ENCODE measurements at places on chromosomes 11 and 22.

DNA sequence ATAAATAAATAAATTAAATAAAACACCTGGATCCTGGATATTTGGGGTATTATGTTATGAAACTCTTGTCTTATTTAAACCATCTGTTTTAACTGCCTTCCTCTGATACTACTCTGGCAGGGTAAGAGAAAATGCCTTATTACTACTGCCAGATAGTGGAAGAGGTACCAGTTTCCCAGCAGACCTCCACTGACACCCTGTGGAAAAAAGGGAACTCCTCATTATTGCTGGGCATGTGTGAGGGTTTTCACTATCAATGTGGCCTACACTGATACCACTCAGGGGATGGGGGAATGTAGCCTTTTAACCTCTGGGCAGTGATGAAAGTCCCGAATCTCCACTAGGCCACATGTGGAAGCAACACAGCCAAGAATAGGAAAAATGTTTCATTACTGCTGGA, 121.0 kb downstream of the LUZP2 start:
- DNase-seq, result no peak

GRCh38 chr11:70857894-70858293, 394.5 kb downstream of the SHANK2 start:
- no peak for DNase-seq

- DNase-seq, result no peak
Measured at GRCh38 chr11:86917589-86917988, 37.6 kb downstream of the FZD4 start.

GRCh38 chr22:29693161-29693560, 26.6 kb upstream of the CABP7 start:
- no peak for DNase-seq

DNA sequence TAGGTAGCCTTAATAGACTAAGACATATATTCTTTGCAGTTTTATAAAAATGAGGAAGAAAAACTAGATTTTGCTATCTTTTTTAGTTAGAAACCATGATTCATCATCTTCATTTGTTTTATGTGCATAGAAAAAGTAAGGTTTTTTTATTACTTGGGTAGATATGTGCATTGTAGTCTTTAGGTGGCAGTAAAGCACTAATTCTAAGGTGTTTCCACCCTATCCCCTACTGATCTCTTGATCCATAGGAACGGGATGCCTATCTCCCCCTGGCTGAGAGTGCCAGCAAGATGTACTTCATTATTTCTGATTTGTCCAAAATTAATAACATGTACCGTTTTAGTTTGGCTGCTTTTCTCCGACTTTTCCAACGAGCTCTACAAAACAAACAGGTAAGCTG, 148.1 kb downstream of the DYNC2H1 start:
- peak; percentile 1 for DNase-seq

- DNase-seq, result no peak
Measured at GRCh38 chr22:29641042-29641699, 37.7 kb downstream of the NF2 start.

DNA sequence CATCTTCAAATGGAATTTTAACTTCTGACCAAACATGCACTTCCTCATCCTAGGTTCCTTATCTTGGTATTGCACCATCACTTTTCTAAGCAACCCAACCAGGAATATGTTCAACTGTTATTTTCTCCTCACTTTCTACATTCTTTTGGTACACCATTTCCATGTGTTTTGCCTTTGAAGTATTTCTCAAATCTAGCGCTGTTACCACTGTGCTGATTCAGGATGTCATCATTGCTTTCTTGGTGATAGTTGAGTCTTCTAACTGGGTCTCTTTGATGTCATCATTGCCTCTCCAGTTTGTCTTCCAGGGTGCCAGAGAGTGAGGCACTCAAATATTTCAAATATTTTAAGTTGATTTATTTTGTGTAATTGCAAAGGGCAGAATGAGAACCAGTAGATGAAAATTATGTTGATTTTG, 47.5 kb downstream of the HORMAD2 start:
- DNase-seq, result no peak

GRCh38 chr11:32659672-32660071, 76.0 kb downstream of the EIF3M start:
- no peak for DNase-seq

GRCh38 chr11:35058669-35059434, 80.1 kb upstream of the CD44 start:
- DNase-seq, result no peak

GRCh38 chr11:123046473-123047259, 15.3 kb downstream of the HSPA8 start:
- no peak for DNase-seq

DNA sequence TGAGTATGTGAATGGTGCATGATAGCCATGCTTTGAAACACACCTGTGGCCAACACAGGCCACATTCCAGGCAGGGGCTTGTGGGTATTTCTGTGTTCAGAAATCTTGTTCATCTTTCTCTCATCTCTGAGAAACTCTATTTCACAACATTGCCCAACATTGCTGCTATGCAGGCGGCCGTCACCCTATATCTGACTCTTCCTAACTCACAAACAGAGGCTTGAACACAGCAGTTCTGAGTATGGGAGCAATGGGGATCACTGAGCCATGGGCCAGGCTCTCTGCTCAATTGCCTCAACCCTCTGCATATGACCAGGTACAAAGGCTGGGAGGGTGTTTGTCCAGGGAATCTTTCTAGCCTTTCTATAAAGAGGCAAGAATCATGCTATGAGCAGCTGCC, 259.9 kb downstream of the BUD13 start:
- no peak for DNase-seq
